ENCODE measurements at places on chromosomes 1 and 21. TPM values are rescaled to one million over a fixed set of nuclear protein-coding genes. Genes with fewer than 3 reads are reported as not detected.

GPR25 gene
- not detected for total RNA-seq

RPS6KA1 gene
- 190 TPM for total RNA-seq

FABP3 gene
- total RNA-seq, result not detected

FCRL3 gene
- total RNA-seq, result not detected

RER1 gene
- total RNA-seq, result 130 TPM

HSPA6 gene
- 0.10 TPM for total RNA-seq

CD52 gene
- total RNA-seq, result 1,759 TPM

KCNK1 gene
- 0.82 TPM for total RNA-seq

LCE3D gene
- not detected for total RNA-seq

CAMK1G gene
- not detected for total RNA-seq

NUAK2 gene
- 19.2 TPM for total RNA-seq

NKAIN1 gene
- not detected for total RNA-seq

LCK gene
- total RNA-seq, result 449 TPM

CFHR3 gene
- not detected for total RNA-seq

CYP4X1 gene
- not detected for total RNA-seq

DISP3 gene
- total RNA-seq, result 1.8 TPM
